NCI-H748 treated with DMSO at 0.1 percent for 48 hours (cell line): ENCODE measurements at places on chromosomes 1 and 21.
A peak's percentile ranks its signal among the peaks of the same experiment; 100 is the strongest.

DNA sequence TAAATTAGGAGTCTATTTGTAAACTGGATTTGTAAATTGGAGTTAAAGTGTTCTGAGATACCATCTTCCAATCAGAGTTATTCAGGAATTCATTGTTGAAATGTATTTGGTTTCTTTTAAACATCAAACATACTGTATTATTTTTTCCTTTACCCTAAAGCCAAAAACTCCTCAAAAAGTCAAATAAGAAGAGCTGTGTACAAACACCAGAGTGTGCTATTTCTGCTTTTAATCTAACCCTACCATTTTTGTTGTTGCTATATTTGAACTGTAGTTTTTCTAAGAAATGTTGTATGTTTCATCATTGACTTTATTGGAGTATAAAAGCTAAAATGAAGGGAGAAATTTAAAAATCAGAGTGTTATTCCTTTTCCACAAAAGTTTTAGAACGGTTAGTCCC lies 35.8 kb downstream of the SLC30A7 start:
- no peak for DNase-seq

GRCh38 chr1:28173980-28174297 lies 2.6 kb downstream of the PTAFR start:
- DNase-seq, result no peak

DNA sequence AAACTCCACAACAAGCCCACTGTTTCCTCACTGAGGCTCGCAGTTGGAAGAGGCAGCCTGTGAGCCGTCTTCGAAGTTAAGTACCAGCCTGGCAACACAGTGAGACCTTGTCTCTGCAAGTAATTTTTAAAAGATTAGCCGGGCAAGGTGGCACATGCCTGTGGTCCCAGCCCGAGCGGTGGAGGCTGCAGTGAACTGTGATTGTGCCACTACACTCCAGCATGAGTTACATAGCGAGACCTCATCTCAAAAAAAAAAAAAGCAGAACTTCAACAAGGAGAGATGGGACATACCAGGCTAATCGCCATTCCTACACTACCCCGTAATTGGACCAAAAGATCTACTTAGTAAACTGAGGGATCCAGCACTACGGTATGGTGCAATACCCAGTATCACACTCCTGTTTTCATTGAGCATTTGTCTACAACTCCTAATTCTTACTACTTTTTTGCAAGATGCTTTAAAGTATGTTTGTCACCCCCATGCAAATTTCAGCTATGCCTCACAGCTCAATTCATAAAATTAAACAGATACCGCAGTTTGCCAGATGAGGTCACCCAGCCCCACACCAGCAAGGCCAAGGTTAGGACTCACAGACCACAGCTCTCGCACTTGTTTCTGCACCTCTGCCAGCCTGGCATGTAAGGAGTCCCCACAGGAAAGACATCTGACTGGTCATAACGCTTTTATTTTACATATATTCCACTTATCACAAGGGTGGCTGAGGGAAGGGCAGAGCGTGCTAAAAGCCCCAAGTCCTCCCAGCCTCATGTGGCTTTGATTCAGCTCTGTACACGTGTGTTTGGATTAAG lies 21.0 kb downstream of the SDE2 start:
- no peak for DNase-seq

GRCh38 chr1:63601061-63601460 lies 7.8 kb downstream of the PGM1 start:
- DNase-seq, result no peak

- DNase-seq, result peak; percentile 17
These were observed 7.7 kb upstream of the GPATCH4 start for GRCh38 chr1:156608981-156609380.

DNA sequence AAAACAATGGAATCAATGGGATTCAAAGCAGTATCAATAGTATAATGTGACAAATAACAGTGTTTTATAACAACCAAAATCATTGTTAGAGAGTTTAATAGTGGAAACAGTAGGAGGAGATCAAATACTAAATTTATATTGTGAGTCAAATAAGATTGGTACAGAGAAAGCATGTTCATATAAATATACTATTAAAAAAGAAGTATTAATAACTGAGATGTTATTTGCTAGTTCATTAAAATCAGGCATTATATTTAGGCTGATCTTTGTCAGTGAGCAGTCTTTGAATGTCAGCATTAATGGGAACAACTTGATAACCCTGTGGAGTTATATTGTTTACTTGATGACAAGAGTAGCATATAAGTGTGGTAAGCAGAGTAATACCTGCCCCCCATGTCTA lies 30.6 kb downstream of the PRKAA2 start:
- DNase-seq, result no peak

DNA sequence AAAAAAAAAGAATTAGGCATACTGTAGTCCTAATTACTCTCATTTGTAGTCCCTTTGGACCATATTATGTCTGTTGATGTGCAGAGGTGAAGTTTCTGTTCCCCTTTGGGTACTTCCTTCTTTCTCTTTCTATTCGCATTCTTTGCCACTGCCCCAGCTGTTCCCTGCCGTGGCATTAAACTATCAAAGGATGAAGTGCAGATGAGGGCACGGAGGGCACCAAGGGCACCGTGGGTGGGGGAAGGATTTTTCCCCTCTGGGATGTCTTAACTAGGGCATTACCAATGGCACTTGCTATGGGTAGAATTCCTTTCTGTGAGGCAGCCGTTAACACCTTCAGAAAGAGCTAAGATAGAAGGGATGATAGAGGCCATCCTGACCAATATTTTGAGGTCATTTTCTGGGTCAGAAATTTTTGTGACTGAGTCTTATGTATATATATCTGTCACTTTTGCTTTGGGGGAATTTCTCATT lies 4.9 kb upstream of the MAPKAPK2 start:
- DNase-seq, result no peak

- no peak for DNase-seq
These were observed 579.6 kb upstream of the ZRANB2 start for GRCh38 chr1:71660411-71660810.

DNA sequence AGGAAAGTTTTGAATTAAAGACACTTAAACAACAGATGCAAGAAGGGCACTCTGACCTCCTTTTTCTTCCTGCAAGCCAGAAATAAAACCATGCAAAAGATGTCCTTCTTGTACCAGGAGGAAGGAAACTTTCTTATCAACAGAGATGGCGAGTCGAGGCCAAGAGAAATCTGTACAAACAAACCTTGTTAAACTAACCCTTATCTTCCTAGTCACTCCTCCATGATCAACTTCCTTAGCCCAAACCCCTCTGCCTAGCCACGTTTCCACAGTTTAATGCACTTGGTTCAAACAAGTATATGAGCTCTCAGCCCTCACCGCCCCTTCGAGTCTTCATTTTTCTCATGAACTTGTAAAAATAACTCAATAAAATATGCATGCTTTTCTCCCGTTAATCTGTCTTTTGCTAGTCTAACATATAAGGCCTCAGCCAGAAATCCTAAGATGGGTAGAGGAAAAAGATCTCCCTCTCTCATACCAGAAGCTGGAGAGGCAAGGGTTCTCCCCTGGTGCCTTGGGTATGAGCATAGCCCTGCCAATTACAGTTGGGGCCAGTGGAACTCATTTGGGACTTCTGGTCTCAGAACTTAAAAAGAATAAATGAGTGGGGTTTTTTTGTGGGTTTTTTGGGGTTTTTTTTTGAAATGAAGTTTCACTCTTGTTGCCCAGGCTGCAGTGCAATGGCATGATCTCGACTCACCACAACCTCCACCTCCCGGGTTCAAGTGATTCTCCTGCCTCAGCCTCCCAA lies 141.7 kb upstream of the SOD1 start:
- DNase-seq, result no peak

- DNase-seq, result no peak
These were observed 28.9 kb upstream of the S1PR1 start for GRCh38 chr1:101207891-101208290.

- DNase-seq, result peak; percentile 10
These were observed at the start of gene ADORA1 for GRCh38 chr1:203127666-203128430. TSS of gene ADORA1 (plus strand) at chr1:203127726. CDS start at chr1:203128842, 1,116 bp downstream.
